ENCODE measurements at places on chromosomes 5 and 9.

- DNase-seq, result no peak
Observed at GRCh38 chr5:111945535-111945934, 188.5 kb upstream of the NREP start.

GRCh38 chr5:150481972-150482406 lies 25.9 kb upstream of the NDST1 start:
- no peak for DNase-seq

GRCh38 chr5:133508845-133509741 lies 103.2 kb downstream of the FSTL4 start:
- no peak for DNase-seq

- no peak for DNase-seq
Observed at GRCh38 chr9:12856603-12857002, 81.8 kb downstream of the LURAP1L start.

DNA sequence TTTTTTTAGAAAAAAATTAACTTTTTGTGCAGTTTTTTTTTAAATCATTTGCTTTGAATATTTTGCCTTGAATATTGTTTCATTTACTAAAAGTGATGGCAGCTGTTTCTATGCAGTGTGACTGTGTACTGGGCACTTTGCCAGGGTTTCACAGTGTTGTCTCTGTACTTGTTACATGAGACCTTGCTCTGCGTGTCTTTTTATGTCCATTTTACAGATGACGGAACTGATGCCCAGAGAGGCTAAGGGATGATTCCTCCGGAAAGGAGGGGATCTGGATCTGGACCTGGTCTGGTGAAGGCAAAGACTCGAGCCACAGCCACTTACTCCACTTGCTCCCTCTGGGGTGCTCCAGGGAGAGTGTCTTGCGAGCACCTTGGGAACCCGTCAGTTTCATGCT lies 124.8 kb upstream of the PTCH1 start:
- peak; percentile 13 for DNase-seq

DNA sequence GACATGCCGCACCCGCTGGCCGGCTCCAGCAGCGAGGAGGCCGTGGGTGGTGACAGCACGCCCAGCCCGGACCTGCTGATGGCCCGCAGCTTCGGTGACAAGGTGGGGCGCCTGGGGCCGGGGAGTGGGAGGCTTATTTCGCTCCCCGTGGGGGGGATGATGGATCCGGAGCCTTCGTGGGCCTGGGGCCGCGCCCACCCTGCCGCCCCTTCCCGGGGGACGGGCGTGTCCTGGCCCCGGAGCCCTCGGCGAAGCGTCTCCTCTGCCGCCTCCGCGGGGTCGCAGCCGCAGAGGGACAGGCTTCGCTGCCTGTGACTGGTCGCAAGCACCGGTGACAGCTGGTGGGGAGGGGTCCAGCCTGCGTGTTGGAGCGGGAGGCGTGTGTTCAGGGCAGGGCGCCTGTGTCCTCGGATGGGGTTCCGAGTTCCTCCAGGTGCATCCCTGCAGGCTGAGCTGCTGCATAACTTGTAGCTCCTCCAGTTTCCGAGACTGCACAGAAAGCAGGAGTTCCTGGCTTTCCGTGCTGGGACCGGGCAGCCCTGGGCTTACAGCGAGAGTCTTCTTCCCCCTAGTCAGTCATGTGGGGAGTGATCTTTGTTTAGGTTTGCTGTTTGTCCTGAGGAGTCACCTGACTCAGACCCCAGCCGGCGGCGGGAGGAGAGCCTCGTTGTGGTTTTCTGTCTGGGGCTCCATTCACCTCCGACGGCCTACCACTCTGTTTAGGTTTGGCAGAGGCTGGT lies 666 bp downstream of the SNX30 start:
- DNase-seq, result peak; percentile 74

- DNase-seq, result peak; percentile 33
Observed at GRCh38 chr5:9498541-9499497, 47.1 kb downstream of the SEMA5A start.

- no peak for DNase-seq
Observed at GRCh38 chr5:74296685-74297408, 343.7 kb downstream of the ENC1 start.

GRCh38 chr5:160363660-160364395 lies 6.6 kb downstream of the C1QTNF2 start:
- DNase-seq, result no peak

DNA sequence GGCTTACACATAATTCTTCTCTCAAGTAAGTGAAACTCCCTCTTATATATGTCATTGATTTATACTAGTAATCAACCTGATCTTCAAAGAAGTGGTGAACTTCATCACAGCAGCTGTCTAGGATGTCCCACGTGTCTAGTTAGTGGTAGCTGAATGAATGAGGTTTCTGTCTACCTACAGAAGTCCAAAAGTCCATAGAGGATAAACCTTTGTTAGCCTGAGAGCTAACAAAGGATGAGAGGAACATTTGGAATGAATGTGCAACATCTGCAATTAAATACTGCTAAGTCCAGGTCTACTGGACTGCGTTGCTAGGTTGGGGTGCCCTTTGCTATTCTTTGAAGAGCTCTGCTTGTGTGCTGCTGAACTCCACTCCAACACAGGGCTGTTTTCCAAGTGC lies 213.8 kb upstream of the DAP start:
- DNase-seq, result no peak

DNA sequence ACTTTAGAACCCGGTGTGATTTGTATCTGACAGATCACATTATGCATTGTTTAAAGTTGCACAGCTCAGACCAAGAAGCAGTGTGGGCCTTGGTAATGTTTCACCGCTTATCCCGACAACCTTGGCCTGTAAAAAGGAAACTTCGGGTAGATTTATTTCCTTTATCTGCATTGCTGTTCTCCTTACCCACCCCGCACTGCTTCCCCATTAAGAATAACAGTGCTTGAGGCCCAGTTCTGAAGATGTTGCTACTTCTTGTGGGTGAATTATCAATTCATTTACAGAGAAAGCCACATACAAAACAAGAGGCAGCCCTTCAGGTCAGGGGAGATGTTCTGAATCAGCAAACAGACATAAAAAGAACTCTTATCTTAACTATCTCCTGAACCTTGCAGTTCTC lies 8.4 kb downstream of the SMARCA2 start:
- peak; percentile 74 for DNase-seq

DNA sequence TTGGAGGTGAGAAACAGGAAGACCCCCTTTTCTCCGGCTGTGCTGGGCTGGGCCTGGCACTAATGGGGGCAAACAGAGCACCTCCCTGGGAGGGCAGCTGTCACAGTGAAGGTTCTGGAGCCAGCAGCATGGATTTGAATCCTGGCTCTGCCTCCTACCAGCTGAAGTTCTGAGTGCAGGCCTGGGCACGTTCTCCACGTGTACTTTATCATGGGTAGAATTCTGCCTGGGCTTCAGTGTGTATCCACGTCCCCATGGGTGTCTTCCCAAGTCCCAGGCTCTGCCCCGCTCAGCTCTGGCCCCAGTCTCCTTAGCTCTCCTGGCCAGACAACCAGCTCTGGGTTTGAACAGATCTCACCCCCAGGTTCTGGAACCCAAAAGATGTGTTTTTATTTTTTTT lies 223.2 kb downstream of the PBX3 start:
- no peak for DNase-seq

GRCh38 chr5:38070304-38070950 lies 187.9 kb upstream of the EGFLAM start:
- no peak for DNase-seq

DNA sequence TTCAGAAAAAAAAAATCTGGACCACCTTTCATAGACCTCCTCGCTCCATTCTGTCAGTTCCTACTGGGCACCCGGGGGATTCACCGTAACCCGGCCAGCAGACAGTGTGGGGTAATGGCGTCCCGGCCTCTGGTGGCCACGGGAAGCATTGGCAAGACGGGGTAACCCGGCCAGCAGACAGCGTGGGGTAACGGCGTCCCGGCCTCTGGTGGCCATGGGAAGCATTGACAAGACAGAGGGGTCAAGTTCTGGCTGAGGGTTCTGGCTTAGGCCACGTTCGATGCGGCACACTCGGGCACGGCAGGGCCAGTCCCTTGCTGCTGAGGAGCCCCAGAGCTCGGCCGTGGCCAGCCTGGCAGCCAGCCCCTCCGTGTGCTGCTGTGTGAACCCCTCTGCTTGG lies 116.2 kb upstream of the RAPGEF1 start:
- DNase-seq, result no peak

DNA sequence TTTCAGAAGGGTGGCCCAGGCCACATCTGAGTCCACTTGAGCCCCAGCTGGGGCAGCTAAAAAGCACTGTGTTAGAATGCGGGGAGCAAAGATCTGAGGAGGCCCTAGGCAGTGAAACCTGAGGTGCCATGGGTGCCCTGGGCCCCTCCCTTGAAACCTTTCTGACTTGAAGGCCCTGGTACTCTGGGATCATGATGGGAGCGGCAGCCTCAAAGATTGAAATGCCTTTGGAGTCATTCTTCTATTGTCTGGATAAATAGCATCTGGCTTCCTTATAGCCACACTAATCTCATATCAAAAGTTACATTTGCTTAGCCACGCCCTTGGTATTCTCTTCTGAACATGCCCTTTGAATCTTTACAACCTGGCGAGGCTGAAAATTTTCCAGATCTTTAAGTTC lies 7.7 kb upstream of the SEMA5A start:
- DNase-seq, result no peak

- peak; percentile 88 for DNase-seq
Observed at GRCh38 chr5:141512390-141512910, 23.6 kb downstream of the PCDHGC5 start.

- no peak for DNase-seq
Observed at GRCh38 chr5:148991566-148991965, 71.3 kb downstream of the SH3TC2 start.

- no peak for DNase-seq
Observed at GRCh38 chr5:115947260-115947659, 15.0 kb upstream of the LVRN start.

All from hematopoietic multipotent progenitor cell treated with erythropoietin and hydrocortisone succinate and interleukin-3 and kit ligand, for 6 days (in vitro differentiated cells).